ENCODE measurements at places on chromosomes 3 and 15.

GRCh38 chr3:159030886-159031679 is 229.2 kb downstream of the MFSD1 start:
- DNase-seq = no peak

- no peak for DNase-seq
Measured at GRCh38 chr3:48407542-48408099, 22.3 kb downstream of the PLXNB1 start.

GRCh38 chr3:188664795-188665194 is 507.0 kb upstream of the TPRG1 start:
- DNase-seq = peak; percentile 23

DNA sequence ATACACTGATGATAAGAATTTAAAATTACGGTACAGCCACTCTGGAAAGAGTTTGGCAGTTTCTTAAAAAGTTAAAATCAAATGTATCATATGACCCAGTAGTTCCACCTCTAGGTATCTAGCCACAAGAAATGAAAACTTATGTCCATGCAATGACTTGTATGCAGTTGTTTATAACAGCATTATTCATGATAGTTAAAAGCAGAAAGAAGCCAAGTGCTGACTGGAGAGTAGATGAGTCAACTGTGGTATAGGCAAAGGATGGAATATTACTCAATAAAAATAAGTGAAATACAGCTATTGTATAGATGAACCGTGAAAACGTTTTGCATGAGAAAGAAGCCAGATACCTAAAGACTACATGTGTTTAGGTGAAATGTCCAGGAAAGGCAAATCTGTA is 14.8 kb downstream of the GPR87 start:
- no peak for DNase-seq

GRCh38 chr3:71907996-71908395 is 123.0 kb upstream of the PROK2 start:
- no peak for DNase-seq

DNA sequence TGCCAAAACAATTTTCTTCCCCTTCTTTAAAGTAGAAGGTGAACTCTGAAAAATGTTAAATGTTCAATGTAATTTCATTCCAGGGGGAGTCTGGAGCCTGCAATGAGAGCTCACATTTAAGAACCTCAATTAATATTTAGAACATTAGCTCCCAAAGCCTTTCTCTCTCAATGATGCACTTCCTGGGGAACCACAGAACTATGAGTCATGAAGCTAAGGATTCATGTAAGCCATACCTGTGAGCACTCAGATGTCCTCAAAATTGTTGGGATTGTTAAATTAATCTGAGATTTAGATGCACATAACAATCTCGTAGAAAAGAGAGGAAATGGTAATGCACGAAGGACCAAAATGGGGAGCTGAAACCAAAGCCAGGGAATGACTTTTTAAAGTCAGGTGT is 244.2 kb upstream of the LRIG1 start:
- no peak for DNase-seq

- DNase-seq = no peak
Measured at GRCh38 chr3:16550305-16550675, 36.8 kb upstream of the RFTN1 start.

GRCh38 chr15:44710236-44711095 is 657 bp downstream of the PATL2 start:
- peak; percentile 13 for DNase-seq

DNA sequence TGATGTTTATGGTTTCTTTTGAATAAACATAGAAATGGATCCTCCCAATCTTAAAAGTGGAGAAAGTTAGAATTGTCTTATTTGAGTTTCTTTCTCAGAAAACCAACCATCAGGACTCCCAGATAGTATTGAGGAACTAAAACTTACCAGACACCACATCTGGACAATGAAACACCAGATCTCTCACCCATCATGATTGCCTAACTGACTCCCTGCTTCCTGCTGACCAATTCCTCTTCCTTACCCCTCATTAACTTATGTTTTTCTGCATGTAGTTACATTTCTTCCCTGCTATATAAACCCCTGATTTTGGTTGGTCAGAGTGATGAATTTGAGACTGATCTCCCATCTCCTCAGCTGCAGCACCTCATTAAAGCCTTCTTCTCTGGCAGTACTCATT is 242.0 kb upstream of the SETMAR start:
- DNase-seq = no peak

- no peak for DNase-seq
Measured at GRCh38 chr15:79101866-79102581, 11.4 kb upstream of the RASGRF1 start.

GRCh38 chr15:53473435-53473834 is 286.0 kb downstream of the WDR72 start:
- DNase-seq = no peak

GRCh38 chr15:39596358-39597051 is 15.6 kb downstream of the THBS1 start:
- DNase-seq = no peak

- DNase-seq = no peak
Measured at GRCh38 chr15:72249142-72249810, 18.3 kb upstream of the PKM start.

- DNase-seq = no peak
Measured at GRCh38 chr3:40224796-40225515, 84.6 kb upstream of the EIF1B start.

DNA sequence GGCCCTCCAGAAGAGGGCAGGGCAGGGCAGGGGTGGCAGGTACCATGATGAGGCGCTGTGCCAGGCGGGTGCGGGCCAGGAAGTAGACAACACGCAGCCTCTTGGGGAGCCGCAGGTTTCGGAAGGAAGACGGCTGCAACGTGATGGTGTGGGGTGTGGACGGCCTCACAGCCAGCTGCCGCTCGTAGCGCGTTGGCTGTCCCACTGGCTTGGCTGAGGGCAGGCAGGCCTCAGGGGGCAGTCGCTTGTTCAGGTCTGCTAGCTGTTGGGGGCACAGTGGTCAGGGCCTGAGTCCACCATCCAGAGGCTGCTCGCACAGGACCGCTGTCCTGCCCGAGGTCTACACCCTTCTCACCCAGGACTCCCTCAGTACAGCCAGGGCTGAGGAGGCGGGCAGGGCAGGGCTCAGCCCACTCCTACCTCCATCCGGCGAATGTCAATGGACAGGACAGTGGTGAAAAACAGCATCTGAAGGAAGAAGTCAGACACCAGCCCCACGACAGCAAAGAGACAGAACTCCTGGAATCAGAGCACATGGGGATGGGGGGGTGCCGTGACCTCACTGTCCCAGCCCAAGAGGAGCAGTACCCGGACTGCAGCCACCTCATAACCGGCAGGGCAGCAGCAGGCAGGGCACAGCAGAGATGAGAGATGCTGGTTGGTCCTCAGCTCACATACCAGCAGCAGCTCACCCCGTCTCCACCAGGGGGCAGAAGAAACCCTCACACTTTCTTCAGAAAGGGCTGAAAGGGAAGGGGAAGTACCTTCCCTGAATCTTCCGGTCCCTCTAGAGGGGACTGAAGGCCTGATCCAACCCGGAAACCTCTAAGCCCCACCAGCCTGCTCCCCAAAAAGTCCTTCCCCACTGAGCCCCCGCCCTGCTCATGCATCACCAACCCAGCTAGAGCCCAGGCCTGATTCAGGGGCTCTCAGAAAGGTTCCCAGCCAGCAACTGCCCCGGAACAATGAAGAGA is 40.0 kb downstream of the PTPN23 start:
- peak; percentile 58 for DNase-seq

- DNase-seq = peak; percentile 92
Measured at GRCh38 chr15:100111125-100112060, 230.4 kb downstream of the ADAMTS17 start.

DNA sequence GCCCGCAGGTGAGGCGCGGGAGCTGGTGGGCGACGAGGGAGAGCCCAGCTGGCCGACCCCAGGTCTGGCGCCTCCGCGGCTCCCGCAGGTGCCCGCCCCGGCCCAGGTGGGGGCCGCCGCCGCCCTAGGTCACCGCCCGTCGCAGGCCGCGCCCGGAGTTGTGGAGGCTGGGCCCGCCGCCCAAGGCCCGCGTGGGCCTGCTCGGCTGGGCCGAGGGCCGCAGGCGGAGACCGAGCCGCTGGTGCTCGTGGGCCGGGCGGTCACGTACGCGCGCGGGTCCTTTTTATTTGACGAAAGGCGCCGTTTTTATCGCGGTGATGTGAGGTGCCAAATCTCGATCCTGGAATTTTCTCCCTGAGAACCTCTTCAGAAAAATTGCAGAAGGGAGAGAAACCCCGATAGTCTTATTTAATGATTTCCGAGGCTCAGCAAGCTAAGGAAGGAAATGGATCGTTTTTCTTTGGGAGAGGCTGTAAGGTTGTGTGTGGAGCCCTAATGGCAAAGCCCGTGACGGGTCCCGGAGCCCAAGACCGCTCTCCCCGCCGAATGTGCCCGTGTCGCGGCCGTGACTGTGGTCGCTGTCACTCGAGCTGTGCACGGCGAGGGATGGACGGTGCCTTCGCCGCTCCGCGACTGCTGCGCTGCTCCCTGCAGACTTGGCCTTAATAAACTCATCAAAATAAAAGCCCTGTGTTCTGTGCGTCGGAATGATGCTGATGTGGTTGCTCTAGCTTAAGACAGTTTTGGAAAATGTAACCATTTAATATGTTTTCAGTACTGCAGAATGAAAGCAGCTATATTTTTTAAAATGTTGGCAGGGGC is 612 bp downstream of the APPL1 start:
- DNase-seq = no peak

- no peak for DNase-seq
Measured at GRCh38 chr3:43363621-43364266, 77.4 kb downstream of the SNRK start.

GRCh38 chr15:41437448-41437847 is 20.6 kb downstream of the RTF1 start:
- no peak for DNase-seq

- no peak for DNase-seq
Measured at GRCh38 chr15:42825599-42825998, 88.7 kb upstream of the CDAN1 start.

DNA sequence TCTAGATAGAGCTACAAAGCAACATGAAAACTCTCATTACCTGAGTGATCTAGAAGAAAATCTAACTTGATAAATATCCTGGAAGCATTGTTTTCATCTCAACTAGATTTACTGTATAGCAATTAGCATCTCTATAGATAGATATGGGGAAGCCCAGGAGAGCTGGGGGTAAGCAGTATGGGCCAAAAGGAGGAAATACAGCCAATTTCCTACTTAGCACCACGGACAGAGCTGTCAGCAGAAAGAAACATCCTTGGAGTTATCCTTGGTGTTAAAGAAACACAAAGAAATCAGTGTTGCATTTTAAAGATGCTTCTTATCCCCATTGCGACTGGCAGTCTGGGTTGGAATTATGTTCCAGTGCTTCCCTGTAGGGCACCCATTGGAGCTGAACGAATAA is 126.2 kb downstream of the TIGIT start:
- DNase-seq = no peak

GRCh38 chr3:195731356-195731905 is 10.7 kb downstream of the MUC20 start:
- DNase-seq = no peak

DNA sequence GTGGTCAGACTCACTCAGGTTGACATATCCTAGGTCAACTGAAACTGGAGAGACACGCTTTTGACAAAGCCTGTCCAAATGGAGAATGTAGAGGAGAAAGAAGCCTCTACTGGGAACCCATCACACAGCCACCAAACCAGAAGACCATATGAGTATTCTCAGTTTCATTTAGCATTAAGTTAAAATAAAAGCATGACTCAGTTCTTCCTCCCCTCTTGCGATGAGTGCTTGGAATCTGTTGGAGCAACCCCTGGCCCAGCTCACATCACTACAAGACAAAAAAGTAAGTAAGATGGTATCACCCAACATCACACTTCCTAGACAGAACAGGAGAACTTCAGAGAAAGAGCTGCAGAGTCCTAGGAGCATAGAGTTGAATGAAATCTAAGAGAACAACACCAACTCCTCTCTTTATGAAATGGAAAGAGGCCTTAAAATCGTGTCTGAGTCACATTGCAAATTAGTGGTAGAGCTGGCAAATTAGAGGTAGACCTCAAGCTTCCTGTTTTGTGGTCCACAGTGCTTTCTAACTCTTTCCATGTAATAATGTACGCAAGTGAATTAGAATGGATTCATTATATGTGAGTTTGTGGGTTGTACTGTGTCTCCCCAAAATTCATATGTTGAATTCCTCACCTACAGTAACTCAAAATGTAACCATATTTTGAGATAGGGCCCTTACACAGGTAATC is 51.2 kb downstream of the FGF12 start:
- DNase-seq = no peak

GRCh38 chr15:51991141-51991540 is 19.6 kb upstream of the LEO1 start:
- no peak for DNase-seq

DNA sequence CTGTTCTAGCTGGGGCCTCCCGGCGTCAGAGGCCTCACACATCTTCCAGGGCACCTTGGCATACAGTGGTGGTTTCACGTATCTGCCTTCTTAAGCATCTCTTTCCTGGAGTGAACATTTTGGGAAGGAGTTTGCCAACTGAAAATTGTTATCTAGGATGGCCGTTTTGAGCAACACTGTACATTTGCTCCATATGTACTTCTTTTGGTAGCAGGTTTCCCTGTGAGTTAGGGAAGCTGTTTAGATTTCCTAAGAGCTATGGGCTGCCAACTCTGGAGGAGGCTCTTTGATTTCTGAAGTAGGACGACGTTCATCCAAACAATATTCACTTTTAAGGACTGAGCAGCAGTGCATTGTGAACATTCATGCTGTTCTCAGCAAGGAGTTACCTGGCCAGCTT is 665.9 kb downstream of the SQOR start:
- DNase-seq = no peak

GRCh38 chr15:36815786-36816185 is 236.4 kb downstream of the CDIN1 start:
- no peak for DNase-seq

DNA sequence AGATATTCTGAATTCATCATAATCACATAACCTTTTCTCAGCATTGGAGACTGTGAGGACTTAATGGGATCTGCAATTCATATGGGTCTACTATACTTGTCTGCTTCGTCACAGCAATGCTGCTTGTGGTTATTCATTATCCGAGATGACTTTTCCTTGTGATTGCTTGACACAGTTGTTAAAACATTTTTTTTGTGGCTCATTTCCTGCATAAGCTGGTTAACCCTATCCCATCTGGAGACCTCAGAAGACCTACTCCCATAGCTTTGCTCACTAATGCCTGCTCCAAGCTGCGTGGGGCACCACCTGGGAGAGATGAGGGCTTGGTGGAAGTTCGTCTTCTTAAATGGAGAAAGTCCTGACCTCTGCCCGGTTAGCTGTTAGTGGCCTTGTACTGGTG is 360.8 kb downstream of the CHST2 start:
- no peak for DNase-seq

GRCh38 chr3:55180936-55181535 is 253.2 kb upstream of the LRTM1 start:
- no peak for DNase-seq

- no peak for DNase-seq
Measured at GRCh38 chr3:29140666-29141065, 140.2 kb upstream of the RBMS3 start.

GRCh38 chr3:173653781-173654180 is 256.2 kb downstream of the NLGN1 start:
- no peak for DNase-seq
